ENCODE measurements at places on chromosomes 2 and 18.

DNA sequence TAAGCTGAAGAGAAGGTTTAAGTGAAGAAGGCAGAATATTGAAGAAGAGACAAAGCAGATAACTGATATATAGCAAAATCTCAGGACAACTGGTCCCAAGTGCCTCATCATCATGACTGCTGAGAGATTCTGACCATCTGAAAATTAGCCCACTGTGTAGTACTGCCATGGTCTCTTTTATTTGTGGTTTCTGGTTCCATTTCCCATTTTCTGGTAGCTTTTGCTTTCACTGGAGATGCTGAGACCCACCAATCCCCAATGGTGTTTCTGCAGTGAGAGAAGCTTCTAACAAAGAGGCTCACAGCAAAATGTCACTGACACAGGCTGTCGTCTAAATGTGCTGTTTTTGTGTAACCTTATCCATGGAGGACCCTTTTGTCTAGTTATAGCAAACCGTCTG lies 79.5 kb downstream of the TMEM163 start:
- no peak for DNase-seq

GRCh38 chr2:159518321-159519005 lies 97.9 kb downstream of the BAZ2B start:
- DNase-seq, result no peak

GRCh38 chr2:20999906-21000645 lies 43.8 kb downstream of the APOB start:
- no peak for DNase-seq

DNA sequence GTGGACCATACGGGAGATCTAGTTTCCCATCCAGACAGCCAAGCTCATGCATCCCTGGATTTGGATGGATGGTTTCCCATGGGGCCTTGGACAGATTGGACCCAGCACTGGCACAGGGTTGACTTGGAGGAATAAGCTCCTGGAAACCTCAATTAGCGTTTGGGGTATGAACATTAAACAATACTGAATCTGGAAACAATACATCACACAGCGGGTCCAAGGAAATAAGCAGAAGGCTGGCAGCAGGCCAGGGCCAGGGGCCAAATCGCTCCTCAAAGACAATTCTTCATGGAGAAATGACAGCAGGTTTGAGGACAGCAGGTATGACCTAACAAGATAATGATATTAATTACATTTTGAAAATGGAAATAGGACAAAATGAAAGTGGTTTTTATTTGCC lies 540.6 kb downstream of the RIT2 start:
- no peak for DNase-seq

GRCh38 chr18:58674863-58675472 lies 3.7 kb downstream of the MALT1 start:
- DNase-seq, result no peak

DNA sequence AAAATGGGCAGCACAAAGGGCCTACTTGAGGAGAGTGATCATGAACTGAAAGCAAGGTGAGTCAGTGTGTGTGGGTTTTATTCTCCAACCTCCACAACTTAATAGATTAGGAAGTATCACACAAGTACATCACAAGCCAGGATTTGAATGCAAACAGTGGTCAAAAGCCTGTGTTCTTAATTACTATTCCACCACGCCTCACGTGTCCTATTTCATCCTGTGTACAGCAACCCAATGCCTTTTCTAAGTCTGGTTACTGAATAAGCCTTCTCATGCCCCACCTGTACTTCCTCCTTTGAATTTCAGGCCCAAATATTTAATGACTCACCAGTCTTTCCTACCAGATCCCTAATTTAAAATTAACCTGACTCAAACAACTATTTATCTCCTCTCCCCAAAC lies 755.7 kb upstream of the SLC8A1 start:
- no peak for DNase-seq

GRCh38 chr18:74310411-74310810 lies 5.2 kb upstream of the C18orf63 start:
- no peak for DNase-seq

- no peak for DNase-seq
Observed at GRCh38 chr2:23294238-23294637, 90.7 kb upstream of the KLHL29 start.

DNA sequence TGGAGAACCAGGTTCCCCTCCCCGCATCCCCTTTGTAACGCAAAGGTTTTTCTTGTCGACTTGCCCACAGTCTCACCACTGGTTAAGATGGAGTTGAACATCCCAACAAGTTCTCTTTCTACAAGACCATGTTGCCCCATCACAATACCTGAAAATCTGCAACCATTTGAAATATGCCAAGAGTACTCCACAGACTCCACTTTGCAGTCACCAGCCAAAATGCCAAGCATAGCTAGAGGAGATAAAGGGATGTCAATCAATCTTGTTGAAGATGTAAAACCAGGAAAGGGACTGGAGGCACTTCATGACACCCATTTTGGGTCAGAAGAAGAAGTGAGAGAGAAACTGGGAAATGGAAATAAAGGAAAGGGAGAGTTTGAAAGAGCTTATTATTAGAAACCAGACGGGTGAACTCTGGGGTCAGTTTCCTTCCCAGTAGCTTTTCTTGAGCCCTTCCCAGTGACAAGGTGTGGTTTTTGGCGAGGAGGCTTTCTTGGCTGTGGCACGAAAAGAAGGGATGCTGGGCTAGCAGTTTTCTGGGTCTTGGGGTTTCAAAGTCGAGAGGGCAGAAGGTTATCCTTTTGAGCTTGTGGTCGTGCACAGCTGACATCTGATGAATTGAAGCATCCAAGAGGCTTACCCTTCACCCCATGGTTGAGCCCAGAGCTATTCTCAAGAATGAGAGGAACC lies 79.3 kb downstream of the ACAA2 start:
- no peak for DNase-seq

- DNase-seq, result no peak
Observed at GRCh38 chr2:144414324-144414845, 105.5 kb downstream of the ZEB2 start.

Measured in effector memory CD4-positive, alpha-beta T cell (primary cell).